Activated naive CD4-positive, alpha-beta T cell treated with anti-CD3 and anti-CD28 coated beads, Interleukin-2, amount 50 U/mL, for 72 hours (primary cell): ENCODE measurements at places on chromosomes 16 and 17. TPM values are rescaled to one million over a fixed set of nuclear protein-coding genes. Genes with fewer than 3 reads are reported as not detected.

DNA sequence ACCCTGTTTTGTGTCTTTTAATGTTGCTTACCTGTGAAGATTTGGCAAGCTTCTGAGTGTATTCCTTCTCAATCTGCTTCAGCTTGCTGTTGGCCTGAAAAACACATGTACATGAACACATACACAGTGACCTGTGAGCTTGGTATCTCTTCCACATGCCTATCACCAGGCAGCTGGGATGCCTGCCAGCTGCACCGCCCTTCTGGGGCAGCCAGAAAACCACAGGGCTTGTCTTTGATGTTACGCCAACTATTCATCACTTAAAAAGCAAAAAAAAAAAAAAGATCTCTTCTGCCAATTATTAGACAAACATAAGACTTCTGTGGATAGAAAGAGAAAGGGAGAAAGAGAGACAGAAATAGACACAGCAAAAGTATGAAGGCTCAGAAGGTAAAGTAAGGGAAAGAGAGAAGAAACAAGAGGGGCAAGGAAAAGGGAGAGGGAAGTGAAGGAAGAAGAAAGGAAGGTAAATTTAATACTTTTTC is 189.2 kb upstream of the AXIN2 start:
- no peak for DNase-seq

GRCh38 chr17:30477774-30478115 is 537 bp downstream of the GOSR1 start:
- peak; percentile 5 for DNase-seq

GRCh38 chr16:57945740-57946138 is 25.2 kb downstream of the CNGB1 start:
- DNase-seq, result no peak

DNA sequence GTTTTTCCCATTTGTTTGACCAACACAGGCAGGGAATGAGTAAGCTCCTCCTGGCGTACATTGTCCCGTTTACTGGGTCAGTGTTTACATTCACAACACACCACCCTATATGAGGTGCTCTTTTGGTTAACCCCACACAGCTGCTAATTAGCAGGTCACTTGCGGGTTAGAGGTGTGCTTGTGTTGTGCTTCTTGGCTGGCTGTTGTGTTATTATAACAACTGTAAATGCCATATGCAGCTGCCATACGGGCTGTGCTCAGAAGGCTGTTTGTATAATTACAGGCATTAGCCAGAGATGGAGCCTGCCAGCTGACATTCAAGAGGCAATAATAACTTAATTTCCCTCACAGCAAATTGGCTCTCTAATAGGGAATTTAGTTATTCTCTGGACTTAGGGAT is 205.1 kb upstream of the ELAC2 start:
- no peak for DNase-seq

GRCh38 chr17:64788286-64789060 is 126.4 kb upstream of the SMURF2 start:
- no peak for DNase-seq

- no peak for DNase-seq
Measured at GRCh38 chr17:37607637-37608331, 1.4 kb downstream of the SYNRG start.

DNA sequence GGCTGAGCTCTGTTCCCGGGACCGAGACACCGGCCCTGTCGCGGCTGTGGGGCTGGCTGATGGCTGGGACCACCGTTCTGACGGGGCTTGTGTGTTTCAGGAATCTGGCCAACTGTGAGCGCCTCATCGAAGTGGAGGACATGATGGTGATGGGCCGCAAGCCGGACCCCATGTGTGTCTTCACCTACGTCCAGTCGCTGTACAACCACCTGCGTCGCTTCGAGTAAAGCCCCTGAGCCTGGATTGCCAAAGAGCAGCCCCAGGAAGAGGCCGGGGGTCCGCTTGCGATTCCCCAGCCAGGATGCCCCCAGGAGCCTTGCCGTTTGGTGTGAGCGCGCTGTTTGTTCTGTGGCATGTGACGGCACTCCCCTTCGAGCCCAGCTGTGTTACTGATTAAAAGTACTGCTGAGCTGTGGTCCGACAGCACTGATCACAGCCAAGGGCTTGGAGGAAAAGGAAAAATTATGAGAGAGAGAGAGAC is 23.0 kb downstream of the SMTNL2 start:
- no peak for DNase-seq

DNA sequence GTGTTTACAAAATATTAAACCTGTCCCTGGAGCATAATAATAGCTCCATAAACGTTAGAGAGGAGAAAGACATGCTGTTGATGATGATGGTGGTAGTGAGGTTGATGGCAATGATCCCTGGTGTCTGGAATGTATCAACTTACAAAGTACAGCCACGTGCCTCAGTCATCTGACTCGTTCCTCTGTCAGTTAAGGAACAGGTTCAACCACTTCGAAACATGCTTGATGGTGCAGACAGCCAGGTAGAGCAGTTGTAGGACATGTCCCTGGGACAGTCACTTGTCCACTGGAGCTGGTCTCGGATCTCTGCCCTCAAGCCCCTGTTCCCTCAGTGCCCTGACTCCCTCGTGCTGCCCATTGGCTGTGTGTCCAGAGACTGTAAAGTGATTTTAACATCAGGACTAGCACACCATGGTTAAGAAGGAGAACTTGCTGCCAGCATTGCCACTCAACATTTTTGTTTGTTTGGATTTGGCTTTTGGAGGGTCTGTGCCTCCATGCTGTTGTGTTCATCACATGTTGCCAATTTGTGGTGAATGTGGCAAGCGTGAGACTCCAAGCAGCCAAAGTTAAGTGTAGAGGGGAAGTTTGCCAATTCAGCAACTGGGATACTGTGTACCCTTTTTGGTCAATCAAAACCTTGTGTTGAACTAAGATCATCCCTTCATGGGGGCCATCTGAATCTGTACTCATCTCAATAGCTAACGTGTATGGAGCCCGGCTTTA is 16.3 kb upstream of the SALL1 start:
- no peak for DNase-seq

GRCh38 chr16:72974142-72974769 is 73.7 kb downstream of the ZFHX3 start:
- DNase-seq, result no peak

DNA sequence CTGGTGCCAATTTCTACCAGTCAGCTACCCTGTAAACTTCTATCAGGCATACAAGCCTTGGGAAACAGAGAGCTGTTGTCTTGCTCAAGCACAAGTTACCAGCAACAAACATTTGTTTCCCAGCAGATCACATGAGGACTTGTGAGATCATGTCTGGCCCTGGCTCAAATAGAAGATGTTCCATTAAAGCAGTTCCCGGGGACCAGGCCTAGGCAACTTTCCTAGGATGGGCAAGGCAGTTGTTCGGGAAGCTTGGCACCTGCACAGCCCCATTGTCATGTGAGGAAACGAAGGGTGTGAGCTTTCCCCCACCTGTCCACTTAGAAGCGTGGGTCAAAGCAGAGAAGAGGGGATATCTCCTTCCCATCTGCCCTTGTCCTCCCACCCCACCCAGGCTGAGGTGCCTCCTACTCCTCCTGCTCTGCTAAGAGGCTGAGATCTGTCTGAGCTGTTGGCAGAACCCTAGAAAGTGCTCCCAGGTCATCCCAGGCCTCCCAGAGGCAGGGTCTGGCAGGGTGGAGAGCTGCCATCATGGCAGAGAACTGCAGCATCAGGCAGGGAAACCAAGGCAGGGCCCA is 11.2 kb upstream of the SLC47A2 start:
- DNase-seq, result no peak

DNA sequence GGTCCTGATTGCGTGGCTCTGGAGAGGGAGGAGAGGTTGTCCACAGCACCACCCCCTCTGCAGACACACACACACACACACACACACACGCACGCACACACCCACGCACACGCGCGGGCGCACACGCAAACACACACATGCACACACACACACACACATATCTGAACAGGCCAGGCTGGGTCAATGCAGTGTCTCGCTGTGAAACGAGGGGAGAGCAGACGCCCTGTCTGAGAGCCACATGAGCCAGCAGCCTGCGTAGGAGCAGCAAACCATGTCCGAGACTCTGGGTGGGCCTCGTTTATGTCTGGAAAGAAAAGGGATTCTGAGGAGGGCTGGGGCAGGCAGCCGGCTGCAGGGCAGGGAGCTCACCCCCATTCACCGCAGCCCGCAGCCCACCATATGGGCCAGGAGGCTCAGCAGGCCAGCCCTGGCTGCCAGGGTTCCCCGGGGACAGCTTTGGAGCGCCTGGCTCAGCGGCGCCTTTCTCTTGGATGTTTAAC is 93.3 kb upstream of the TNRC6C start:
- DNase-seq, result no peak

DNA sequence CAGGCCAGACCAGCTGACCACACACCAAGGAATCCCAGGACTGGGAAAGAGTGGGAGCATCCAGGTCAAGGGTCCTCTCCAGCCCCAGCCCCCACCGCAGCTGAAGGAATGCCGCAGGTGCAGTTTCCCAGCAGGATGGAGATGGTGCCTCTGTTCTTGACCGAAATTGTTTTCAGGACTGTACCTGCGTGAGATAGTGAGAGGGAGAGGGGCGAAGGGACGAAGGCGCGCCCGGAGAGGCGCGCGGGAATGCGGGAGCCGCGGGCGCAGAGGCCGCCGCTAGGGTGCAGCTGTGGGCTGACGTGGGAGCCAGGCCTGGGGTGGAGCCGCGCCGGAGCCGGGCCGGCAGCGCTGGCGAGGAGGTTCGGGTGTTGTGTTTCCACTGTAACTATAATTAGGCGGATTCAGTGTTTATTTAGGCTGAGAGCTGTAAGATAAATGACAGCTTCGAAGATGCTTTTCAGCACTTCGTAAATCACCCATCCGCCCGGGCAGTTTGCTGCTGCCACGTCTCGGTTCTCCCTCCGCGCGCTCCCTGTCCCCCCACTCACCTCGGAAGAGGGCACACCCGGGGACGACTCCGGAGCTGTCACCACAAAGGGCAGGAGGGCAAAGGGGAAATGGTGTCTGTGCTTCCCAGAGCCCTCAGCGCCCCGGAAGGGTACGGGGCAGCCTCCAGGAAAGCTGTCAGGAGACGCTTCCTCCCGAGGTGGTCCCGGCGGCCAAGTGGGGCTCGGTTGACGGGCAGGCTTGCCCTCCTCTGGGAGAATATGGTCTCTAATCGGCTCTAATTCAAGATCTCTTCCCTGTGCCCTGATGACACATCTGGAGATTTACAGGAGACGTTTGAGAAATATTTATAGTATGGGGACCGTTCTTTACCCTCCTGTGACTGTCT is 38.2 kb downstream of the HOXB1 start:
- DNase-seq, result peak; percentile 66

KRT25 gene
- not detected for total RNA-seq

GNGT2 gene
- total RNA-seq, result 37.5 TPM

TIMP2 gene
- 1.1 TPM for total RNA-seq

KCNJ16 gene
- not detected for total RNA-seq

DNASE1L2 gene
- 1.5 TPM for total RNA-seq

PTX4 gene
- total RNA-seq, result not detected
